A172 (cell line): ENCODE measurements at places on chromosomes 5 and 9. TPM values are rescaled to one million over a fixed set of nuclear protein-coding genes. Genes with fewer than 3 reads are reported as not detected.

DNA sequence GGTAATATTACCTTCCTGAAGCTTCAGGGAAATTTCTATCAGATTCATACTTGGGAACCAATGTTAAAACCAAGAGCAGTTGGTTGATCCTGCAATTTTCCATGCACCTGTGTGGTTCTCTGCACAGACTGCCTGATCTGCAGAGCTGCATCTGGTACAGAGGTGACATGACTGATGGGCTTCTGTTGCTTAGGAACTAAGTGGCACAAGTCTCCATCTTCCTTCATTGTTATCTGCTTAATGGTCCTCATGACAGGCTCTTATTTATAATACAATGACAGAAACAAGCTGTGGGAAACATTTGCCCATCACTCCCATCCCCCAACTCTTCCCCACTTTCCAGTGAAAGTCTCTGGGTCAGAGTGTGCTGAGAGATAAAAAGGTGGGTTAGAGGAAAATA is 799.1 kb downstream of the TAF11L14 start:
- no peak for DNase-seq

- DNase-seq: no peak
Observed at GRCh38 chr5:1481266-1481958, 36.2 kb upstream of the SLC6A3 start.

GRCh38 chr9:117153021-117153420 is 261.8 kb downstream of the ASTN2 start:
- no peak for DNase-seq

DNA sequence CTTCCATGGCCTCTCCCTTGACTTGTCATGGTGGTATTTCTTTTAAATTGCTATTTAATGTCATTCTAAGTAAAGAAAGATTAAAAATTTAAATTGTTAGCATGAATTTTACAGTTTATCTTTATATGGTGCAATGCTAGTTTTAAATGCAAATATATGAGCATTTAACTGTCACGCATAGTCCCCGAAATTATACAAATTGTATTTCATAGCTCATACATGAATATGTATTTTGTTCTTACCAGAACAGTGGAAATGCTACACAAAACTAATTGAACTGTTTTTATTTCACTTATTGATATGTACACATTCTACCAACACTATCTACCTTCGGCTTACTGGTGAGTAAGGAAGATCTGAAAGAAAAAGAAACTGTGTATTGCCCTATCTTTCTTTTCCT is 125.8 kb downstream of the CARTPT start:
- DNase-seq: no peak

DNA sequence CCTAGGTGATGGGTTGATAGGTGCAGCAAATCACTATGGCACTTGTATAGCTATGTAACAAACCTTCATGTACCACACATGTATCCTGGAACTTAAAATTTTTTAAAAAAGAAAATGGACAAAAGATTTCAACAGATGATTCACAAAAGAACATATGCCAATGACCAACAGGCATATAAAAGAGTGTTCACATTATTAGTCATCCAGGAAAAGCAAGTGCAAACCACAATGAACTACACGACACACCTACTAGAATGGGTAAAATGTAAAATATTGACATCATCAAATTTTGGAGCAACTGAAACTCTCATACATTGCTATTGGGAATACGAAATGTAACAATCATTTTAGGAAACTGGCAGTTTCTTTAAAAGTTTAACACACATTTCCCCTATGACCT is 109.9 kb downstream of the YIPF5 start:
- DNase-seq: peak; percentile 28

DNA sequence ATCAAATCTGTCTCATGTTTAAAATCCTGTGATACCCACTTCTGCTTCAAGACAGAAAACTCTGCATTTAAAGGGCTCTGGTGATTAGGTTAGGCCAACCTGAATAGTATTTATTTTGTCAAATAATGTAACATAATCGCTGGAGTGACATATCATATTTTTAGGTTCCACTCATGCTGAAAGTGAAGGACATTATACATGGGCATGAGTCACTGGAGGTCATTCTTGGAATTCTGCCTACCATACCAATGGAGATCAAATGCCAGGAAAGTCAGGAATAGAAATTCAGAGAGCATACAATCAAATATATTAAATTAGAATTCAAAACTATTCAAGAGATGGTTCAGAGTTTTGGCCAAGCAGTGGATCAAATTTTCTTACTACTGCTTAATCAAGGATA is 97.1 kb upstream of the PRSS3 start:
- DNase-seq: no peak

GRCh38 chr5:92561411-92561959 is 1019.5 kb downstream of the NR2F1-AS1 start:
- DNase-seq: no peak

DNA sequence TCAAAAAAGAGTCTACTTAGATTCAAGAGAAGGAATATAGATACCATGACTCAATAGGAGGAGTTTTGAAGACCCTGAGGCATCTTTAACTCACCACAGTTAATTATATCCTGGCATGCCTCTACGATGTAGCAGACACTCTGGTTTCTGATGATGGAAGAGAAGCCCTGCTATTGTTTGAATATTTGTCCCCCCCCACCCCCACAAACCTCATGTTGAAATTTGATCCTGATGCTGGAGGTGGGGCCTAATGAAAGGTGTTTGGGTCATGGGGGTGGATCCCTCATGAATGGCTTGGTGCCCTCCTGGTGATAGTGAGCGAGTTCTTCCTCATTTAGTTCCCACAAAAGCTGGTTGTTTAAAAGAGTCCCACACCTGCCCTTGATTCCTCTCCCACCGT is 147.9 kb upstream of the TBCA start:
- no peak for DNase-seq

GRCh38 chr9:16763946-16764345 is 106.5 kb downstream of the BNC2 start:
- DNase-seq: no peak

GRCh38 chr5:112848116-112848811 is 12.8 kb upstream of the SRP19 start:
- DNase-seq: peak; percentile 57

DNA sequence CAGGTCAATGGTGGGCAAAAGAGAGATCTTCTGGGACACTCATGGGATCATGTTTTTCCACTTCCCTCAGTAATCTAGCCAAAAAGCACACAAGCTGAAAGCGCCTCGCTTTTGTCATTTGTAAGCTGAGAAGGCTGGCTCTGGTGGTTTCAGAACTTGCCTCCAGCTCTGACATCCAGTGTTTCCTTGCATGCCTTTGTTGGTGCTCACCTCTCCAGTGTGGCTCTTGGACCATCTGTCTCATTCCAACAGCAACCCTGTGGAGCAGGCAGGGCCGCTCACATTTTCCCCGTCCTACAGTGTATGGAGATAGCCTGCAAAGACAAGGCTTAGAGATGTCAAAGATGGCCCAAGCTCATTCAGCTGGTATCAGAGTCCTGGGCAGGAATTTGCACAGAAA is 160.8 kb upstream of the KLF4 start:
- no peak for DNase-seq

DNA sequence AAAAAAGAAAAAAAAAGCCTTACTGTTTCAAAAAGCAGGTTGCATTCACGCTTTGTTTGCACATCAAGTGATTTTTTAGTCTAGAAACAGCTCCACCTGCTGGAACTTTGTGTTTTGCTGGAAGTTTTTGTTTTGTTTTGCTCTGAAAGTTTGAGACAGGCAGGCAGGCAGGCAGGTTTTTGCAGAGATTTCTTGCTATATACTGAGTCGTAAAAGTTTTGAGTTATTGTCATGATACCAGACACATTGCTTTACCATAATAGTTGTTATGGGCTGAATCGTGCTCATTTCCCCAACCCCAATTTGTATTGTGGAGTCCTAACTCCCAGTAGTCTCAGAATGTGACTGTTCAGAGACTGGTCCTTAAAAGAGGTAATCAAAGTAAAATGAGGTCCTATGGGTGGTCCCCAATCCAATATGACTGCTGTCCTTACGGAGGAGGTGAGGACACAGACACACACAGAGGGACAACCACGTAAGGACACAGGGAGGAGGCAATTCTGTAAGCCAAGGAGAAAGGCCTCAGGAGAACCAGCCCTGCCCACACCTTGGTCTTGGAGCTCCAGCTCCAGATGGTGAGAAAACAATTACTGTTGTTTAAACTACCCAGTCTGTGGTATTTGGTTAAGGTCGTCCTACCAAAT is 20.9 kb downstream of the OR2Y1 start:
- peak; percentile 46 for DNase-seq

GRCh38 chr9:72812559-72813111 is 140.2 kb downstream of the ALDH1A1 start:
- DNase-seq: no peak

DNA sequence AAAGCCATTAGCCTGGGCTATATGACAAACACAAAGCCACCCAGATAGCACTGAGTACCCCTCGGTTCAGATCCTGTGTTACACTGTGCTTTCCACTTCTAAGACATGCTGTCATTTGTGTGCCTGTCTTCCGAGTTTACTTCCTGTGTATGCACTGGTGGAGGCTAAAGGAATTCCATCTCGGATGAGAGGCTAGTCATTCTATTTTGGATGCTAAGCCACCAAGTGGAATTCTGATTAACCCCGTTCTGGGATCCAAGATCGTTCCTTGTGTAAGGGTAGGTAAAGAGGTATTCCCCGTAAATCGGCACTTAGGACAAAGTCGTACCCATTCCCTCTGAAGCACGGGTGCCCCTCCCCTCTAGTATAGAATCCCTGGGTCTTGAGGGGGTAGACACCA is 8.7 kb downstream of the PROP1 start:
- DNase-seq: no peak

DNA sequence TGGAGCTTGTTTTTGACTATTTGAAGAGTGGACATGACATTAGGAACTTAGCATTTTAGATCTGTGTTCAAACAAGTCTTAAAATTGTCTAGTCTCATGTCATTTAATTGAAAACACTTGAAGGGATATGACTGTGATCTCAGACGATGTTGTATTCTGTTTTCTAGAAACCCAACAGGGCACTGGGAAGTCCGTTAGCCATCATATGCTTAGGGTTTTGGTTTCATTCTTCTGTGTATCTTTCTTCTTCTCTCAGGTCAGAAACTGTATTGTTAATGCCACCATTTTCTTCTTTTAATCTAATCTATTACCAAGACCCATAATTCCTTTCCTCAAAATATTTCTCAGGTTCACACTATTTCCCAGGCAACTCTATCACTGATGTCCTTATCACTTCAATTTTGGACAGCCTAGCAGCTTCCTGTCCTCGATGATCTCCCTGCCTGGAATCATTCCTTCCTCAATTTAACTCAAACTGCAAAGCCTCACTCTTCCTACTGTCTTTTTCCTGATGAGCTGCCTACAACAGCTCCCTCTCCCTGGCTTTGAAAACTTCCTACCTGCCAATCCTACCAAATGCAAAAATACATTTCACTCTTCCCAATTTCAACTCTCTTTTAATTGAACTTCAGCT is 77.7 kb downstream of the MEF2C start:
- no peak for DNase-seq

DNA sequence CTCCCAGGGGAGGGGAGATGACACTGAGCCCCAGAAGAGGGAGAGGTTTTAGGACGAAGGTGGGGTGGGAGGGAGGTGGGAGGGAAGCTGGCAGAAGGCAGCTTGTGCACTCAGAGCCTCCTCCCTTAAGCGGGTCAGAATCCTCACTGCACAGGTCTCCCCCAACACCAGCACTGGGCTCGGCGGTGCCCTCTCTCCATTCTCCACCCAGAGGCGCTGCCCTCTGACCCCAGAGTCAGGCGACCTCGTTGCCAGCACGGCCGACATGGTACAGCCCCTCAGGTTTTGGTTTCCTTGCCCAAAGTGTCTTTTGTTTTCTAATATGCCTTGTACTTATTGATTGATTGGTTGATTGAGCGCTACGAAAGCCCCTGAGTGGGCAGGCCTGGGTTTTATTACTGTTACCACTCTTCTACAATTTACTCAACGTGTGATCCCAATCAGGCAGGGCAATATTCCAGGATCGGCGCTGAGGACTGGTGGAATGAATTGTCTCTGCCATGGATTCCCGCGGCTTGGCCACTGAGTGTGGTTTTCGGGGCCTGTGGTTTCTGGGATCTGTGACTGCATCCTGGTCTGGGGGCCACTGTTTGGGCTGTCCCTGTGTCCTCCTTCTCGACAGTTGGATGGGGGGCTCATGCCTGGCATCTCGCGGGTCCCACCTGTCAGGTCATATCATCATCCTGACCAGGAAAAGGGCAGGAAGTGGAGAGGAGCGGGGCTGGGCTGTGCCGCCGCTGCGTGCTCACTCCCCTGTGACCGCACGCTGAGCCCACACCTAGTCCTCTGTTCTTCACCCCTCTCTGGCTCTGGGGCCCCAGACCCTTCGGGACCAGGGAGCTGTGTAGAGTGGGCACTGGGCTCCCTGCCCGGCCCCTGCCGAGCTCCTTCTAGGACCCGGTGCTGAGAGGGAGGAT is 9.6 kb upstream of the FCN2 start:
- no peak for DNase-seq

DNA sequence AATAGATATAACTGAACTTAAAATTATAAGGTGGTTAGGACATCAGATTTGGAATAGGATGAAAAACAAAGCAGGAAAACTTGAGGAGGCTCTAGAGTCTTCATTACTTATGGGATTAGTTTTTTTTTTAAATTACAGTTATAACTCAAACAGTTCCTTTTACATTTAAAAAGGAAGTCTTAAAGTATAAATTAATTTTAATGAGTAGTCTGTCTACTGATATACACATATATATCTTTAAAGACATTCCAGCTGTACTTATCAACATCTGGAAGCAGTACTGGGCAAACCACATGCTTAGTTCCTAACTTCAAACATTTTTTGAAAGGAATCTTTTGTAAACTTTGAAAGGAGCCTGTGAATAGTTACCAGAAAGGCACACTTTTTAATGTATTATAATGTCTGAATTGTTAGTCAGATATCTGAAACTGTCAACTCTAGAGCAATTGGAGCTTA is 6.0 kb downstream of the ACTBL2 start:
- no peak for DNase-seq

DNA sequence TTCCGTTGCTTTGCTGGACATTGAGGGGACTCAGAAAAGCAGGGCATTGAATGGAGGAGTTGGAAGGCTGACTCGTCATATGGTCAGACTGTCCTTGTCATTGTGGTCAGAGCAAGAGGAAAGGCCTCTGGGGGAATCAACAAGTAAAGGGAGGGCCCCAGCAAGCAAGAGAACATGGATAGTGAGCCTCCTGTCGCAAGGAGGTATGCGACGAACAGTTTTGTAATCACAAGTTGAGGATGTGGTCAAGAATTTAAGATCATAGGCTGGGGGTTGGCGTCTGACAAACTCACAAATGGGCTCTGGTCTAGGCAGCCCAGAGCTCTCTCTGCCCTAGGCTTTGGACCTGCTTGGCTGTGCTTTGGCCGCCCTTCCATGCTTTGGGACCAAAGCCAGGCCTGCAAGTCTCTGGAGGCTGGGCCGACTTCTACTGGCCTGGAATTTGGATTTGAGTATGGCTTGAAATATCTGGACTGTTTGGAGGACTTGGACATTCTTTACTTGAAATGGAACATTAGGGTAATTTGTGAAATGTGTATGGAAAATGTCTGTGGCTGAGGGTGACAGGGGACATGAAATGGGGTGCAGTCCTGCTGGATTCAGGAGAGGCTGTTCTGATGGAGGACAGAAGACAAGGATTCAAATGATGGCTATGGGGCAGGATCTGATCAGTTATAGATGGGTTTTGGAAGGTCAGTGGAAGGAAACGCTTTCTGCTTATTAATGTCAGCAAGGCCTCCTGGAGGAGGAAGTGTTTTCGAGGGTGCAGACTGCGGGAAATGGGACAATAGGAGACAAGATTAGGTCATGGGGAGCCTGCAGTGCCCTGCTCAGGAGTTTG is 19.2 kb upstream of the NDST1 start:
- no peak for DNase-seq

SLC46A2 gene
- total RNA-seq: not detected in 2 replicates

THBS4 gene
- 0.05 and 1.2 TPM in 2 replicates for total RNA-seq

DND1 gene
- total RNA-seq: 1.5 TPM in 1 of 2 replicates, not detected in the other

CHSY3 gene
- total RNA-seq: 2.4 and 2.8 TPM in 2 replicates
